ENCODE measurements at places on chromosomes 3 and 15.

DNA sequence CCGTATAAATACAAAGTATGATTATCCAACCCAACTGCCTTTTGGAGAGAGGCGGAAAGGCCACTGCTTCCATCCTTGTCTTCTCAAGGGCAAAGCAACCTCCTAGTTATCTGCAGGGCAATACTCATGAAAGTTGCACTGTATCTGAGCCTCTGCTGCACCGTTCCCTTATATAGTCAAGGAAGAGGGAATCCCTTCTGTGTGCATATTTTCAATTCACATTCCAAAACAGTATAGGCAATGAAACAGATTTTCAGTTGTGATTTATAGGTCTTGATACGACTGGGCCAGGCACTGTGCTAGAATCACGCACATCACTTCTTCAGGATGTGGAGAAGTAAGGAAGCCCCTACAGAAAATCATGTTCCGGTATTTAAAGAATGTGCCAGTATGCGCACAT, 455.7 kb downstream of the FOXP1 start:
- no peak for DNase-seq

- no peak for DNase-seq
Observed at GRCh38 chr3:136543385-136543784, 208.8 kb downstream of the STAG1 start.

- DNase-seq = no peak
Observed at GRCh38 chr15:55282284-55282833, 7.3 kb downstream of the RAB27A start.

DNA sequence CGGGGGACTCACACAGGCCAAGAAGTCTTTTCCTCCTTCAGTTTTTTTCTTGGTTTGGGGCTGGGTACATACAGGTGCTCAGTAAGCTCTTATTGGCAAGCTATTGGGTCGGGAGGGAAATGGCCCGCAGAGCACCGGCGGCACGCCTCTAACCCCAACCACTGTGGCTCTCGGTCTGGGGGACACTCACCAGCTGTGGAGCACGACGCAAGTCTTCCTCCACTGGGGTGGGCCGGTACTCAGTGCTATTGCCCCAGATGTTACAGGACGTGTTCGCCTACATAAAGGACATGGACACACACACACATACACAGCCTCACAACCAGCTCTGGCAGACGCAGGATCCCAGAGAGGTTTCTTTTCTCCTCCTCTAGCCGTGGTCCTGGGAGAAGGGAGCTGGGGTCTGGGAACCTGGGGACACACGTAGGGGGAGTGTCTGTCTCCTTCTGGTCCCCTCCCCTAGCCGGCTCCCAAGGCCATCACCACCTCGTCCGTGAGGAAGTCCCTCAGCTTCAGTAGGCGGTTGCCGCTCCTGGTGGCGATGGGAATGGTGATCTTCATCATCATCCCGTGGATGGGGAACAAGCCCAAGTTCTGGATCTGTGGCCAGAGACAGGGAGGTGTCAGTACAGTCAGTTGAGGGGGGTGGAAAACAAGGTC, 33.4 kb downstream of the FEM1B start:
- no peak for DNase-seq

GRCh38 chr3:97863031-97863430, 41.2 kb downstream of the CRYBG3 start:
- no peak for DNase-seq

DNA sequence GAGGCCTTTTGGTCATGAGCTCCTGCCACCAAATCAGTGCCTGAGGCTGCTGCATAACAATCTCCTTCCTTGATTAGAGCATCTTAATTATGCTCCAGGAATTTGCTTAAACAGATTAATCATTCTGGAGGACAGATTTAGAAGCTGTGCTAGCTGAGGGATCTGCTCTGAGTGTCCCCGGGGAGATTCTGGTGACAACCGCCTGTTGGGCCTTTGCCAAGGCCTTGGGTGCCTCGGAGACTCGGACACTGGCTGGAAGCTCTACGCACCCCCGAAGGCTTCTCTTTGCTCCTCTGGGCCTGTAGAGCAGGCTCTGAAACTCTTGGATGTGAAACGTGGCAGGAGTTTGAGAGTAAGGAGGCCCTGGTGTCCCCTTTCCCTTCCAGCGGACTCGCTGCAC, 264.1 kb downstream of the CD47 start:
- no peak for DNase-seq

GRCh38 chr3:11080492-11080891, 73.8 kb upstream of the HRH1 start:
- DNase-seq = no peak

Measured in GOT3 (cell line).